ENCODE measurements at places on chromosomes 11 and 22.

DNA sequence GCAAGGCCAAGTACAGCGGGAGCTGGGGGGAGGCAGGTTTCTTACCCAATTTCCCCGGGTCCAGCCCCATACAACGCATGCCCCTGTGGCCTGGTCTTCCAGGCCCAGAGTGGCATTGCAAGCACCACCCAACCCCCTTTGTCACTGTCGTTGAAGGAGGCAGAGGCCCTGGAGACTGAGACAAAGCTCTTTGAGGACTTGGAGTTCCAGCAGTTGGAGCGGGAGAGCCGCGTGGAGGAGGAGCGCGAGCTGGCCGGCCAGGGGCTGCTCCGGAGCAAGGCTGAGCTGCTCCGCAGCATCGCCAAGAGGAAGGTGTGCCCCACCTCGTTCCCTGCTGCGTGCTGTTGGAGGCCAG is 27.8 kb downstream of the PHLDB1 start:
- DNase-seq = no peak

GRCh38 chr22:45602824-45603595 is 68.6 kb upstream of the ATXN10 start:
- peak; percentile 65 for DNase-seq

DNA sequence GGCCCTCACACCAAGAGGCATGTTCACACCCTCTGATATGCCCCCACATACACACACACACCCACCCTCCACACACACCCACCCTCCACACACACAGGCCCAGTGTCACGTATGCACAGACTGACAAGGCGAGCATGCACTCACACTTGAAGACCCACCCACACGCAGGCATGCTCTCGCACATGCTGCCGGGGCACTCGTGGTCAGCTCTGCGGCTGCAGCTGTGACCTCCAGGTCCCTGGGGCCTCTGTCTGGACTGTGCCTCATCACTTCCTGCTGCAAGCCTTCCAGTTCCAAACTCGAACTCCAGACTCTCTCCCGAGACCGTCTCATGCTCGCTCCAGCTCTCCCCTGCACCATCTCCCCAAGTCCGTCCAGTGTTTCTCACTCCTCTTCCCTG is 9.5 kb downstream of the DCHS1 start:
- DNase-seq = no peak

DNA sequence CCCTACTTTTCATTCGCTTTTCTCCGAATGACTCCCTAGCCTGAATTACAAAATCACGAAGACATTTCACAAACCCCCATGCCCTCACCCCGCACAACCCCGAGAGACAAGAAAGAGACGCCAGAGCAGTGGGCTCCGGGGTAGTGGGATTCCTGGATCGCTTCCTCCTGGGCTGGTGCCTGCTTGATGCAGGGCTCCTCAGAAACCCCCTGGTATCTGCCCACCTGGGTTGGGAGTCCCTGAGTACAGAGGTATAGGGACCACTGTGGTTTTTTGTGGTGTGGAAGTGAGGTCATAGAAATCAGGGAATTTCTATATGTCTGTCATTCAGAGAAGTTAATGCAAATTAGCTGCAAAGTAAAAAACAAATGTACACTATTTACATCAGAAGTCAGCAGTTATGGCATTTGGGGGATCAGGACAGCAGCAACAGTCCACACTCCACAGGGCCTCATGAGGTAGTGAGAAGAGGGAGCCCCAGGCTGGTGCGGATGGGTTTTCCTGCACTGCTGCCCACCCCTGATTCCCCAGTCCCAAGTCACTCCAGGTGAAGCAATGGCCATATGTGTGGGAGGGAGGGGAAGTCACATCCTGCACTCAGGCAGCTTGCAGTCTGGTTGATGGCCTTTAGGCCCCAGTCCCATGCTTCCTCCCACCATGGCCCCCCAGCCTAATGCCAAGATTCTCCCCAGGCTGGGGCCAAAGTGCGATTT is 39.6 kb downstream of the BUD13 start:
- DNase-seq = no peak

GRCh38 chr11:57424137-57424791 is 2.7 kb downstream of the SLC43A3 start:
- DNase-seq = no peak

GRCh38 chr11:28223994-28224393 is 115.8 kb downstream of the METTL15 start:
- no peak for DNase-seq

GRCh38 chr11:94769880-94770279 is 1.7 kb downstream of the AMOTL1 start:
- DNase-seq = no peak

DNA sequence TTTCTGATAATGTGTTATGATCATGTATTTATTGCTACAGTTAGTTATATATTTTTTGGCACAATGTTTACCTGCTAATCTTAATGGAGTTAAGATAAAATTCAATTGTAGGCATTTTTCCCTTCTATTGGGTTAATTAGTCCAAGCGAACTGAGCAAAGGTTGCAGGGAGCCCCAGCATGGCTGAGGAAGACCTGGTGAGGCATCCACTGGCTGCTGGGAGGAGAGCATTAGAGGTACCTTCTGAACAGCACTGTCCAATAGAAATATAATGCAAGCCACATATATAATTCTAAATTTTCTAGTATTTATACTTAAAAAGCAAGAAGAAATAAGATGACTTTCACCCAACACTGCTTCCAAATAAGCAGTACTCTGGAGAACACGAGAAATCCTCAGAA is 689 bp upstream of the TMEM126A start:
- no peak for DNase-seq

GRCh38 chr11:119585043-119585781 is 143.8 kb downstream of the NECTIN1 start:
- peak; percentile 4 for DNase-seq

DNA sequence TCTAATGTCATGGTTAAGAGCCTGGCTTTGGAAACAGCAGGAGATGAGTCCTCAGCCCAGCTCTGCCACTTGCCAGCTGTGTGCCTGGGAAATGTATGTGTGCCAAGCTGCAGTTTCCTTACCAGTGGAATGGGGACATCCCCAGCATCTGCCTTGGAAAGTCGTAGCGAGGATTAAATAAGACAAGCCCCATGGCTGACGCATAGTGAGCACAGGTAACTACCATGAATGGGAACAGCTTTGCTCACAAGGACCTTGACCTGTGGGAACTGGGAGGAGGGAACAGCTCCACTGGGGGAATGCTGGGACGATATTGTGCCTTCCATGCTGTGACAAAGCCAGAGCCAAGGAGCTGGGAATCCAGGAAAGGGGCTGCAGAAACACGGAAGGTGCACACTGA is 2.6 kb upstream of the DSCAML1 start:
- DNase-seq = no peak

- no peak for DNase-seq
Observed at GRCh38 chr22:47598864-47599263, 836.4 kb downstream of the TBC1D22A start.

DNA sequence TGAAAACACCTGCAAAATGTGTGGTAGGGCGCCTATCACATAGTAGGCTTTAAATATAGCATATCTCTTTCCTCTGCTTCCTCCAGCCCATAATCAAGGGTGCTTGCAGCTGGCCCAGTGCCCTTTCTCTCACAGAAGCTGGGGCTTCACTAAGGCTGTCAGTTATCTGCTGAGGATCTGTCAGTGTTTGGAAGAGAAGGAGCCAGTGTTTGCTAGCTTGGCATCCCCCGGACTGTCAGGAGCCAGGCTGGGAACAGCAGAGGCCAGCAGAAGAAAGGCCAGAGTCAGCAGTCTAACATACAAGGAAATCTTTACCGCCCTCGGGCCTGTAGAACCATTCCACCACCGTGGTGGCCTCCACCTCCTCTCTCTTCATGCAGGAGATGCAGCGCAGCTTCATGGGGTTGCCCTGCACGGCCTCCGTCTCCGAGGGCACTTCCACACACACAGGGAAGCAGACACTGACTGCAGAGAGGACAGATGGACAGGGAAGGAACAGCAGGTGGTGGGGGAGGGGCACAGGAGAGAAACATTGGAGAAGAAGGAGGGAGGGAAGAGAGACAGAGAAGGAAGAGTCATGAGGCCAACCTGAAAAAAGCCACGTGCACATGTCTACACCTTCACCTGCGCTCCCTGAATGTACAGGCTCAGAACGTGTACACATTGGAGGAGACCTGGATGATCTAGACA is 9.0 kb downstream of the SCN3B start:
- no peak for DNase-seq

GRCh38 chr11:64078284-64078683 is 42.6 kb downstream of the FLRT1 start:
- DNase-seq = no peak

DNA sequence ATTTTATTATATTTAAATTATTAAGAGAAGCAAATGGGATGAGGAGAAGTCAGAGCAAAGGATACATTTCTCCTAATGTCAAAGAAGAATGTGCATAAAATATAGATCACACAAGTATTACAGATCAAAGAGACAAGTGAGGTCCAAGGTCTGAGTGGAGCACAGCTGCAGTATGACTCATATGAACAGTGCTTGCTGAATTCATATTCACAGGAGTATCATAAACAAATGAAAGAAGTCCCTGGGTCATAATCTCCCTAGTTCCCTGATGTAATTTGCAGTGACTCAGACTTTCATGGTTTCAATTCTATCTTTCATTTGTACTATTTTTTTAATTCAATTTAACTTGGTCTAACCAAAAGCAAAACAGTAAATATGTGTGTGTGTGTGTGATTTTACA is 499.0 kb upstream of the CCDC179 start:
- DNase-seq = no peak

DNA sequence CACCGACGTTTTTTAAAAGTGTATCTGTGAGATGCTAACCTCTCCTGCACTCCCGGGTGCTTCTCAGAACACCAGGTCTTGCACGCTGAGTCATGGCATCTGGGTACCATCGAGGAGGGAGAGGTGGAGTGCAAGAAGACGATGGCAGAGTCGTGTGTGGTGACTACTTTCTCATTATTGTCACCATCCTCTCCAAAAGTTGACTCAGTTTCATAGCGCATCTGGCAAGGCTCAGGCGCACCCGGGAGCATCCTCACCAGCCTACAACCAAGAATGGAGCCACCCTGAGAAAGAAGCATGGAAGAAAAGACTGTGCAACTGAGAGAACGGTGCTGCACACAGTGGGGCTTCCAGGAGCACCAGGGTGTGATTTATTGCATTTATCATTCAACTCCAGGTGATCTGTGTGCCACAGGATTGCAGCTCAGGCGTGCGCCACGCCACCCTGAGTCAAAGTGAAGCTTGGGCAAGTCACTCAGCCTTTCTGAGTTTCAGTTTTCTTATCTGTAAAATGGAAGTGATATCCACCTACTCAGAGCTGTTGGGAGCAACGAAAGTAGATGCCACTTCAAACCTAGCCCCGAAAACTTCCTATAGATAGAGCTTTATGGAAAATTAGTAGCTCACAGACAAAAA is 65.4 kb downstream of the LINC01488 start:
- DNase-seq = no peak
